Mucosa of descending colon (tissue), 3 donors: ENCODE measurements at places on chromosomes 12 and 14. TPM values are rescaled to one million over a fixed set of nuclear protein-coding genes. Genes with fewer than 3 reads are reported as not detected.
A peak's percentile ranks its signal among the peaks of the same experiment; 100 is the strongest.

Gene NRXN3
- 2.6 TPM for total RNA-seq

Gene DPPA3
- not detected for total RNA-seq

Gene CLEC4D
- total RNA-seq: not detected

Gene UBR7
- 23.6 TPM for total RNA-seq

Gene NACA
- total RNA-seq: 753 TPM

DNA sequence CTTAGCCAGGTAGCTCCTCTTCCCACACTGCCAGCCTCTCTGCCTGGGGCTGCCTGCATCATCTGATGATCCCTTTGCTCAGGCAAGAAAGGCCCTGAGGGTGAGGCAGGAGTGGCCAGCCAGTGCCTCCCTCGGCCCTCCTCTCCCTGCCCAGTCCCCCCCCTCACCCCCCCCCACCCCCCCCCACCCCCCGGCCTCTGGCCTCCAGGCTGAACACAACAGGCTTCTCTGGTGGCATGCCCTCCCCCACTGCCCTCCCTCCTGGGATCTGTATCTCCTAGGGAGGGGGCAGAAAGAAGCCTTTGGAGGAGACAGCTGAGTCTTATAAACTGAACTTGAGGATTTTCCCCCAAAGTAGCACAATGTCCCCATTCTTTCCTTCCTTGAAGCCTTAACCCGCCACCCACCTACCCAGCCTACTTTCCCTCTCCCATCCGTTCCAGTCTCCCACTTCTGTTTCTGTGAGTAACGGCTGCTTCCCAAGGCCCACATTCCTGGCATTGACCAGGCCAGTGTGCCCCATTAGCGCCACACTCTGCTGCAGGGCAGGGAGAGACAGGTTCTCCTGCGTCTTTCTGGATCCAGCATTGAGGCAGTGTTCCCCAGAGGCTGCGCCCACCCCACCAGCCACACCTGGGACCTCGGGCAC is 82.1 kb downstream of the B4GALNT3 start:
- peak; percentile 45 for DNase-seq

GRCh38 chr14:51356381-51356780 is 116.3 kb downstream of the TMX1 start:
- DNase-seq: no peak

DNA sequence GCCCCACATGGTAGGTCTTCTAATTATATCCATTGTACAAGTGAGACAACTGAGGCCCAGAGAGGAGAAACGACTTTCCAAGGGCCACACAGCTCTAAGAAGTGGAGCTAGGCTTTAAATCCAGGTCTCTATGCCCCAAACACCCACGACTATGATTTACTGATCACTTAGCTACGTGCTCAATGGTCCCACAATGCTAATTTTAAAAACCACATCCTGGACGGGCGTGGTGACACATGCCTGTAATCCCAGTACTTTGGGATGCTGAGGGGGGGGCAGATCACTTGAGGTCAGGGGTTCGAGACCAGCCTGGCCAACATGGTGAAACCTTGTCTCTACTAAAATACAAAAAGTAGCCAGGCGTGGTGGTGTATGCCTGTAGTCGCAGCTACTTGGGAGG is 8.4 kb upstream of the MLEC start:
- DNase-seq: no peak
